ENCODE measurements at places on chromosomes 5 and 9.

- peak; percentile 74 for ATAC-seq
These were observed 194.6 kb downstream of the AOPEP start for GRCh38 chr9:94921092-94921471.

GRCh38 chr5:172266071-172266675, 17.4 kb downstream of the UBTD2 start:
- no peak for ATAC-seq

DNA sequence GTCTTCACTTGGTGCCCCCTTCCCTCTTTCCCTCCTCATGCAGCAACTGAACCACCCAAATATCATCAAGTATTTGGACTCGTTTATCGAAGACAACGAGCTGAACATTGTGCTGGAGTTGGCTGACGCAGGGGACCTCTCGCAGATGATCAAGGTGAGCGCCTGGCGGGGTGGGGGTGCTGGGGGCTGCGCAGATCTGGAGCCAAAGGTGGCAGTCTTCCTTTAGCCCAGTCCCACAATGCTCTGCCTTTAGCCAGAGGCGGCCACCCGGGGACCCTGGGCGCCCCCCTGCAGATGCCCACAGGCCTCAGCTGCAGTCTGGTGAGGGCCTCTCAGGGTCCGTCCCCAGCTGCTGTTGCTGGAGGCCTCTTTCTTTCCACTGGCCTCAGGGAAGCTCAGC, 63.7 kb downstream of the NEK6 start:
- ATAC-seq = no peak

GRCh38 chr9:116165912-116166311, 12.3 kb downstream of the PAPPA start:
- ATAC-seq = no peak

DNA sequence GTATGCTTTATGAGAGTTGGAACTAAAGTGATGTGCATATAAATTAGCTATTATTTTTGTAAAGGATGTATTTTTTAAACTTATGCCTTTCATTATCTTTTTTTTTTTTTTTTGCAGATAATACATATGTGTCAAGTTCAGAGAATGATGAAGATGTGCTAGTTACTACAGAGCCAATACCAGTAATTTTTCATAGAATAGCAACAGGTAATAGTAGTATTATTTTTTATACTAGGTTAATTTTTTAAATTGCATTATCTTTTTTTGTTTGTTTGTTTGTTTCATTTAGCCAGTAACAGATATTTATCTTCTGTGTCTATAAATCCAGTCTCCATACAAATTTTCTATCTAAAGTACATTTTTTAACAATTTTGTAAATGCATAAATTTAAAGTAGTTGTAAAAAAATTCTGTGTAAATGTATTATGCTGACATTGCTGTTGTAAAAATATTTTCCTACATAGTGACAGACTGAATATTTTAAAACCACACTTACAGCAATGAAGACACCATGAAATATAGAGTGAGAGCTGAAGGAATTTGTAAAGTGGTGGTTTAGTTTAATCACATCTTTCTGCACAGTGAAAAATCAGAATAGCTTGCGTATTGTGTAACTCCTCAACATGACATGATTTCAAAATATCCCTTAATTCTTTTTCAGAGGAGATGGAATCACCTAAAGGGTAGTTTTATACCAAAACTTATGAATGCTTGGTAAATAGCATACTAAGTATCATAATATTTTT, 93.3 kb downstream of the PARP8 start:
- no peak for ATAC-seq

DNA sequence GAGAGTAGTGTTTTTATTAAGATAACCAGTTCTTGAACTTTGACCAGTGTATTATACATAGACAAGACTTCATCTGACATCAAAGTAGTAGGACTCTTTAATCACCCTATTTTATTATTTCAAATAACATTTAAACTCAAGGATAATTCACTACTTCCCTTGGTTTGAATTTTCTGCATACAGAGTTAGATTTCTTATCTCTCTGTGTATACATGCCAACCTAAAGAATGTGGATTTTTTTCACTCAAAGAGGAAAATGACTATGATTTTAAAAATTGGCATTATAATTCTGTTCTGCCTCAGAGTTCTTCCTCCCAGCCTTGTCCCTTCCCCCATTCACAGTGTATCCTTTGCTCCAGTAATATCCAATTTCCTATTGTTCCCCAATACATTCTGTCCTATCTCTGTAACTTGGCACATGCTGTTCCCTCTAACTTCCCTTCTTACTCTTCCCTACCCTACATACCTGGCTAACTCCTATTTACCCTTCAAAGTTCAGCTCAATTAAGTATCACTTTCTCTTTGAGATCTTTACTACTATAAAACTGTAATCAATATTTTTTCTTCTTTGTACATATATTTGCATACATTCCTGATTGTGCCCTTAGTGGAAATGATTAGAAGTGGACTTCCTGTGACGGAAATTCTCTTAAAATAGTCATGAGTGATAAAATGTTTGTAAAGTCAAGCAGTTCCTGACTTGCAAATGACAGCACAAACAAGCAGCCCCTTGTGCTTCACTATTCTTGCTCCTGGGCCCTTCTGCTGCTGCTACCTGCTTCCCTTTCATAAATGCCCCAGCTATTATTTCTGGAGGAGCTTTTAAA, 38.1 kb upstream of the DENND4C start:
- ATAC-seq = no peak

- no peak for ATAC-seq
These were observed 191.2 kb downstream of the PALM2AKAP2 start for GRCh38 chr9:109971226-109971625.

DNA sequence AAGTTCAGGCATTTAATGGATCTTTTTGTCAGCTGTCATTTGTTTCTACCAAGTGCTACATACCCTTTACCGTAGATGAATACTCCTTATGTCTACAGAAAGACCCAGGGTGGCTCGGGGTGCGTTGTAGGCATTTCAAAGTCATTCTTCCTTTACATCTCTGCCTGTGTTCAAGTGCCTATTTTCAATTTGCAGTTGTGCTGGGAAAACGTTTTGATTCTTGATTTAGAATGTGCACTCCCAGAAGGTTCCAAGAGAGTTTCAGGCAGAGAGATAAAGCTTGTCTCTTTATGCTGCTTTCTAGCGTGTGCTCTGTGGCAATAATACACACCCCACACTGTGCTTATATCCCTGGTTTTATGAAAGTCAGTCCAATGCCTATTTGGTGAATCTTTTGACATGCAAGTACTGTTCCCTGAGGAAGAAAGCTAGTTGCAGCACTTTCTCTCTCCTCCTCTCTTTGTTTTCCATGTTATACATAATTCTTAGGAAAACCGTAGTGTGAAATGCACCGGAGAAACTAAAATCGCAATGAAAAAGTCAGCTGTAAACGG, 828.1 kb upstream of the ZNF608 start:
- no peak for ATAC-seq

Measured in SK-N-SH treated with all-trans-retinoic acid at 6 μM for 48 hours (cell line).